ENCODE measurements at places on chromosomes 2 and 18.

- no peak for DNase-seq
Measured at GRCh38 chr2:4279431-4279830, 576.1 kb downstream of the DCDC2C start.

DNA sequence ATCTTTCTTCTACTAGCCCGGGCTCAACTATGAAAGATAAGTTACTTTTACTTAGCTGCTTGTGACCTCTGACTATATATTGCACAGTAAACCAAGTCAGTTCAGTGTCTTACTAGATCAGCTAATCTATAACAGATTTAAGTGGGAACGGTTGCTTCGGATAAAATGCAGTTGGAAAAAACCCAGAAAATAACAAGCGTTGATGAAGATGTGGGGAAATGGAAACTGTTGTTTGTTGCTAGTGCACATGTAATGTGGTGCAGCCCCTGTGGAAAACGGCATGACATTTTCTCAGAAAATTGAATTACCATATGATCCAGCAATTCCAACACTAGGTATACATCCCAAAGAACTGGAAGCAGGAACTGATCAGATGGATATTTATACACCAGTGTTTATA is 248.5 kb downstream of the PRKCE start:
- no peak for DNase-seq

DNA sequence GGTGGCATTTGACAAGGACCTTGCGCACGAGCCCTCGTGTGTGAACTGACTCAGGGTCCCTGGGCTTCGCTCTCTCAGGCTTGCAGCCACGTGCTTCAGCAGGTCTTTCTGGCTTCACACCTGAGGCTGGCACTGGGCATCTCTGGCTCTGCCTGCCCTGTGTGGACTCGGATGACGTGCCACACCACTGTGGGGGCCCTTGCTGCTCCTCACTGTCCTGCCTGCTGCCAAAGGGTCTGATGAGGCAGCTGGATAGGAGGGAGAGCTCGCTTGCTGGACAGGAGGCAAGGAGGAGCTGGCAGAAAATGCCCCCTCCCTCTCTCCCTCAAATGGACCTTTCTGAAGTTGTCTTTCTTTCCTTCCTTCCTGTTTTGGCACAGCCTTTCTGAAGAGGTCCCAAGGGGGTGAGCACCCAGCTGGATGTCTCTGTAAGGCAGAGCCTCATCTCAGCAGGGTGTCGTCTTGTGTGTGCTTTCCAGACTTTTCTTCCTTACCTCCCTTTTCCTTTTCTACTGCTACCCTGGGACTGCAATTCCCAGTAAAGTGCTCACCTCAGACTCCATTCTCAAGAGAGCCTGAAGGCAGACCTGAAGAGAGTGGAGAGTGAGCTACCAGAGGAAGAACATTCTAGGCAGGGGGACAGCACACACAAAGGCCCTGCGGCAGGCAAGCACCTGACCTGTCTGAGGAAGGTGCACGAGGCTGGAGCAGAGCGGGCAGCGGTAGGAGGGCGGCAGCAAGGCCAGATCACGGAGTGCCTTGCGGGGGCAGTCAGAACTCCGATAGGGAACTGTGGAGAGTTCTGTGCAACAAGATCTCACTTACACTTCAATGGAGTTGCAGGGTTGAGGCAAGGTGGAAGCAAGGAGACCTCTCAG is 5.3 kb downstream of the PER2 start:
- no peak for DNase-seq

DNA sequence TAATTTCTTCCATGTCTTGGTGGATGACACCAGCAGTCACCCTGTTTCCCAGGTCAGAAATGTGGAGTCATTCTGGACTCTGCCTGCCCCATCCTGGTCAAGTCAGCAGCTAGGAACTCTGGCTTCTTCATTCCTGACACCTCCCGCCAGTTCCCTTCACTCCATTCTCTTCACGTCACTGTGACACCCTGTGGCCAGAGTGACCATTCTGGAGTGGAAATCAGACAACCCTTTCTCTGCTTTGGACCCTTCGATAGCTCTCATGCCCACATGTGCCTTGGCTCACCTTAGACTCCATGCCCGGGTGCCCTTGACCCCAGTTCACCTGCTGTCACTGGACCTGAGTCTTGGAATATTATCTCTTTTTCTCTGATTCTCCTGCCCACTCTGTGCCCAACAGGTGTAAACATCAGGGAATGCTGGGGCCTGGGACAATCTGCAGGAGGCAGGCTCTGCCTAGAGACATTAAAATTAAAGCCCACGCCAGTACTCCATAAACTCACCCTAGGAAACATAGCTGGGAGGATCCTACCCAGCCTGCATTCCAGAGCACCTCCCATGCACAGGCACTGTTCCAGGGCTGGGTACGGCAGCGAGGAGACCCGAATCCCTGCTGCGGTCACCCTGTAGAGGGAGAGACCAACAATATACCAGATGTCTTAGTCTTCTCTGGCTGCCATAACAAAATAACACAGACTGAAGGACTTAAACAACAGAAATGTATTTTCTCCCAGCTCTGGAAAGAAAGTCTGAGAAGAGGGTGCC is 41.1 kb upstream of the FAHD2A start:
- no peak for DNase-seq

DNA sequence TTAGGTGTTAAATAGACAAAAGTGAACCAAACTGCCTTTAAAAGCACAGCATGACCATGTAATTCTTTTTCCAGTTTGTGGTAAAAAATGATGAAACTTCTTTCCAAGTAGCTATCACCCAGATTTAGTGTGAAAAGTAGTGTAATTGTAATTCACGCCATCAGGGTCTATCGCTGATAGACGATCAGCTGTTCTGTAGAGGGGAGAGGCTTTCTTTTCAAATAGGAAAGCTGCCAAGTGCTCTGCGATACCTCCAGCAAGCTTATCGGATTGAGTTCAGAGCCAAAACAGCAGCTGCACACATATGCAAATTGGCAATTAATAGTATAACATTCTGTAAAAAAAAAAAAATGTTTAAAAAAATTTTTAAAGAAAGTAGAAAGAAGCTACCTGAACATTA is 61.9 kb upstream of the PSMD14 start:
- no peak for DNase-seq

DNA sequence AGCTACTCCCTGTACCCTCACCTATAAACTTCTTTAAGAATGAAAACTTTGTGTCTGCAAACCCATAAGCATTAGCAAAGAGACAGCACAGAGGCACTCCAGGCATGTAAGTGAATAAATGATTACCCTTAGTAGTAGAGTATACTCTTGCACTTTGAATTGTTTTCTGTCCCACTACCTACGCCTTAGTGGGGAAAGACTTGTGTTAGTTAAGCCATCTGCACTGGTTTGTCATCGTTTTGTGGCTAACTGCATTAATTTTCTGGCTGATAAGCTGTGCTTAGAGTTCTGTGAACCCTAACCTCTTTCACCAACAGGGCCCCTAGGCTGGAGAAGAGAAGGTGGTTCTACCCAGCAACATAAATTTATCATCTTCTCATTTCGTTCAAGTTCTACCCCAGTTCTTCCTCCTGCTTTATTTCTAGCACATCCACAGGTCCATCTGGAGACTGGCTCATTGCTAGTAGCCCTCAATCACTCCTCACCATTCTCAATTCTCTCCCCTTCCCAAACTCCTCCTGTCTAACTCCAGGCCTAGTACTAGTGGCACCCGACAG is 710 bp downstream of the LMAN2L start:
- DNase-seq: no peak

DNA sequence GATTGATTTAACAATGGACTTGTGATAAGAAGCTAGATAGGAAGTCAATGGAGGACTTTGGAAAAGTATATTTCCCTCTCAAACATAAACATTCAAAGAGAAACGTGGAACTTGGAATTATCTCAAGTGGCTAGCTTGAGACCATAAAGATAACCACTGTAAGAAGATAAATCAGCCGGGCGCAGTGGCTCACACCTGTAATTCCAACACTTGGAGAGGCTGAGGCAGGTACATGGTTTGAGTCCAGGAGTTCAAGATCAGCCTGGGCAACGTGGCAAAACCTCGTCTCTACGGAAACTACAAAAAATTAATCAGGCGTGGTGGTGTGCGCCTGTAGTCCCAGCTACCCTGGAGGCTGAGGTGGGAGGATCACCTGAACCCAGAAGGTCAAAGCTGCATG is 405.9 kb upstream of the ACVR2A start:
- no peak for DNase-seq

GRCh38 chr2:239021224-239021623 is 173.3 kb downstream of the TWIST2 start:
- DNase-seq: no peak

- no peak for DNase-seq
Measured at GRCh38 chr2:59986511-59986910, 566.9 kb downstream of the BCL11A start.

DNA sequence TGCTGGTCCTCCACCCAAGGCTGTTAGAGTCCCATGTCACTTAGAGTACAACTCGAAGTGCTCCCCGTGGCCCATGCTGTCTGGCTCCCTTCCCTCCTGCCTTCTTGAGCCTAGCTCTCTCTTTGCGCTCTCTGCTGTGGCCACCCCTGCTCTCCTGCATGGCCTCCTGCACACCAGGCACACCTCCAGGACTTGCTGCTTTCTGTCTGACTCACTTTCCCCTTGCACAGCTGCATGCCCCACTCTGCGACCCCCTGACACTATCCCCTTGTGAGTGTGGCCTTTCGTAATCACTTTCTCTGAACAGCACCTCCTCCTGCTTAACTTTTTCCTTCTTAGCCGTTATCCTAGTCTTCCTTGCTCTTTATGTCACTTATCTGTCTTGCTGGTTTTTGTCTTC is 343.6 kb downstream of the TGIF1 start:
- DNase-seq: no peak

GRCh38 chr2:109218087-109218791 is 89.2 kb downstream of the SH3RF3 start:
- DNase-seq: no peak

DNA sequence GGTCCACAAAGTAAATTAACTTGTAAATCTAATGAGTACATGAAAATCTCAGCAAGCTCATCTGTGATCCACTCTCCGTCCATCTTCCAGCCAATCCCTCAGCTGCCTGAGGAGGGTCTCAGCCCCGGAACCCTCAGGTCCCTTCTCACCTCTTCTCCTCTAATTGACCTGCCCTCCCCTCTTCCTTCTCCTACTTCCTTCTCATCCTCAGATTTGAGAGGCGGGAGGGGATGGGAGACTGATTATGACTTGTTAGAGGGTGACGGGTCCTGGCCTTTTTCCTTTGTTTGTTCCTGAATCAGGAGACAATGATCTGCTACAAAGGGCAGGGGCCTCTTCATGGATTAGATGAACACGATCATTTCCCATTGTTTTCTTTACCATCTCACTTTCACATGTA is 80.1 kb downstream of the CYBRD1 start:
- no peak for DNase-seq

- peak; percentile 77 for DNase-seq
Measured at GRCh38 chr2:85420536-85421259, 2.2 kb downstream of the SH2D6 start.

DNA sequence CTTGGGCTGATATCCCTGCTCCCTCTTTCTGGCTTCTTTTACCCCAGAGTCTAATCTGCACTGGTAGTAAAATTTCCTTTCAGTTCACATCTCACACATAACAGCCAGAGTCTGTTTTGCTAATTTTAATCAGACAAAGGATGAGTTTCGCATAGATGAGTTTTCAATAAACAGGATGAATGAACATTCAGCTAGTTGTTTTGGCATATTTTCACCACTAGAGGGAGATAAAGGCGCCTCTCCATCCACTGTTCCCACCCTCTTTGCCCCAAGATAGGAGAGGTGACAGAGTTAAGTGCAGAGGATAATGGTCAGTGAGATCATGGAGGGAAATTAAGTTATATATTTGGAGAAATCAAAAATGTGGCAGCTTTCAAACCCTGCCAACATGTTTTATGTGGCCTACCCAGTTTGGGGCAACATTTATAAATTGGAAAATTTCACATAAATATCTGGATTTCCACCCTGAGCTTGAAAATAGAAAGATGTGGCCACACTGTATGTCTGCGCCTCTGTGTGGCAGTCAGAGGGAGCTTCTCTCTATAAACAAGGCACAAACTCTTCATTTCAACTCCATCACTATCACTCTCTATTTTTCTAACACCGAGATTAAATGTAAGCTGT is 48.5 kb upstream of the DTNA start:
- peak; percentile 57 for DNase-seq

DNA sequence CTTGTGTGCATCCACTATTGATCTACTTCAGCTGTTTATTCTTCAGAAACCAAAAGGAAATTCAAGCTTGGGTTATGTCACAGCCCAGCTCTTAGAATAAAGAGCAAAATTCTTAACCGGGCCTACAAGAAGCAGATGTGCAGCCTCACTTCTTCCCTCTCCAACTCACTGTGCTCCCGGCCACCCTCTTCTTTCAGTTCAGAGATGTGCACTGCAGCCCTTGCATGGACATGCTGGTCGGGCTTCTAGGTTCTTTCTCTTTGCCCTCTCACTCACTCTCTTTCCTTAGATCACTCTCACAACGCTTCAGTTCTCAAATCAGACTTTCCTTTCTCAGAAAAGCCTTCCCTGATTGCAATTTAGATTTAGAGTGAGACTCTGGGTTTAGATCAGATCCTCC is 104.1 kb downstream of the CHN1 start:
- no peak for DNase-seq

GRCh38 chr18:56373601-56374000 is 264.8 kb downstream of the TXNL1 start:
- no peak for DNase-seq

DNA sequence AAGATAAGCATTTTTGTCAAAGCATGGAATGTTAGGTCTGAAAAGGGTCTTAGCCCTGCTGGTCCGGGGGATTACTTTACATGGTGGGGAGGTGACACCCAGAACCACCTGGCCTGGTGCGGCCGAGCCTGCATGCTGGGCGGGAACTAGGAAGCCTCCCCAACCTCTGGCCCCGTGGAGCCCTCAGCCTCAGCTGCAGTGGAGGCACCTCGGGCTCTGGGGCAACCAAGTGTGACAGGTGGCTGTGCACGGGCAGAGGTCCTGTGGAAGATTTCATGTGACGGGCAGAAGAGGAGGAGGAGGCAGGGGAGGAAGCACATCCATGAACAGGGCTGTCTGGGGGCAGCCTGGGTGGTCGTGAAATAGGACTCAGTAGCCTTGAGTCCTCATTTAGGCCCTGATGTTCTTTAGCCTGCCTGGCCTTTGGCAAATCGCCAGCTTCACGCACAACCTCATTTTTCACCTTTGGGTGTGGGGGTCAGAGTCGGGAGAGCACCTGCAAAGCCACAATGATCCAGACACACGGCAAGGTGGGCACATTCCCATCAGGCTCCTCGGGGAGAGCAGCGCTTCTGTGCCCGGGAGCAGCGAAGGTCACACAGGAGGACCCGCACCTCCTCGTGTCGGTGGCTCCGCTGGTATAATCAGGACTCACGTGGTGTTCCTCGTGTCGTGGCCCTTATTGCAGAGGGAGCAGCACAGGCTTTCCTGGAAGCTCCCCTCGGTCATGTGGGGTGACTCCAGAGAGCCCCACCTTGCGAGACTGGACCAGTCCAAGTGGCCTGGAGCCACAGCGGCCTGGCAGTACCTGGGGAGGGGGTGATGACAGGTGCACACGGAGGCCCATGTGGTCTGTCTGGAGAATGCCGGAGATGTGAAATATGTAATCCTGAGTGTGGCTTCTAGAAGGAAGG is 13.9 kb downstream of the CNDP2 start:
- no peak for DNase-seq

DNA sequence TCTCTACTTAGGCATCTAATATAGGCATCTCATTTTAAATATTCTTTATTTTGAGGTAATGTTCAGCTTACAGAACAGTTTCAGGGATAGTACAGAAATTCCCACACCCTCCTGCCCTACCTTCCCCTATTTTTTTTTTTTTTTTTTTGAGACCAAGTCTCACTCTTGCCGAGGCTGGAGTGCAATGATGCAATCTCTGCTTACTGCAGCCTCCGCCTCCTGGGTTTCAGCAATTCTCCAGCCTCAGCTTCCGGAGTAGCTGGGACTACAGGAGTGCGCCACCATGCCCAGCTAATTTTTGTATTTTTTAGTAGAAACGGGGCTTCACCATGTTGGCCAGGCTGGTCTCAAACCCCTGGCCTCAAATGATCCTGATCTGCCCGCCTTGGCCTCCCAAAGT is 97.6 kb downstream of the EPB41L5 start:
- DNase-seq: peak; percentile 12
